ENCODE measurements at places on chromosomes 7 and 10. TPM values are rescaled to one million over a fixed set of nuclear protein-coding genes. Genes with fewer than 3 reads are reported as not detected.

The ANKRD2 gene
- total RNA-seq = 0.26 TPM

The HOXA5 gene
- 10.7 TPM for total RNA-seq

The DYNC1I1 gene
- total RNA-seq = 8.6 TPM

The NKX2-3 gene
- not detected for total RNA-seq

The ZNF485 gene
- 1.0 TPM for total RNA-seq

The TMEM209 gene
- total RNA-seq = 7.2 TPM

The GNAI1 gene
- 27.1 TPM for total RNA-seq

The PRLHR gene
- not detected for total RNA-seq

The GDF10 gene
- under 0.01 TPM for total RNA-seq

The LLCFC1 gene
- not detected for total RNA-seq

The PGAM1 gene
- 205 TPM for total RNA-seq

The PTER gene
- total RNA-seq = 12.2 TPM

The DHX32 gene
- 46.9 TPM for total RNA-seq

The MRLN gene
- not detected for total RNA-seq

The AGAP5 gene
- 1.8 TPM for total RNA-seq

The SEMA4G gene
- total RNA-seq = 0.98 TPM

The ACSL5 gene
- total RNA-seq = 59.6 TPM

The PIP gene
- not detected for total RNA-seq

The CLRN3 gene
- 0.33 TPM for total RNA-seq

The PDE1C gene
- 0.17 TPM for total RNA-seq

The LIPN gene
- not detected for total RNA-seq

The MASTL gene
- 6.7 TPM for total RNA-seq

The VAX1 gene
- not detected for total RNA-seq

All from dermis lymphatic vessel endothelial cell (primary cell).